ENCODE measurements at places on chromosomes 1 and 21. TPM values are rescaled to one million over a fixed set of nuclear protein-coding genes. Genes with fewer than 3 reads are reported as not detected.

DNA sequence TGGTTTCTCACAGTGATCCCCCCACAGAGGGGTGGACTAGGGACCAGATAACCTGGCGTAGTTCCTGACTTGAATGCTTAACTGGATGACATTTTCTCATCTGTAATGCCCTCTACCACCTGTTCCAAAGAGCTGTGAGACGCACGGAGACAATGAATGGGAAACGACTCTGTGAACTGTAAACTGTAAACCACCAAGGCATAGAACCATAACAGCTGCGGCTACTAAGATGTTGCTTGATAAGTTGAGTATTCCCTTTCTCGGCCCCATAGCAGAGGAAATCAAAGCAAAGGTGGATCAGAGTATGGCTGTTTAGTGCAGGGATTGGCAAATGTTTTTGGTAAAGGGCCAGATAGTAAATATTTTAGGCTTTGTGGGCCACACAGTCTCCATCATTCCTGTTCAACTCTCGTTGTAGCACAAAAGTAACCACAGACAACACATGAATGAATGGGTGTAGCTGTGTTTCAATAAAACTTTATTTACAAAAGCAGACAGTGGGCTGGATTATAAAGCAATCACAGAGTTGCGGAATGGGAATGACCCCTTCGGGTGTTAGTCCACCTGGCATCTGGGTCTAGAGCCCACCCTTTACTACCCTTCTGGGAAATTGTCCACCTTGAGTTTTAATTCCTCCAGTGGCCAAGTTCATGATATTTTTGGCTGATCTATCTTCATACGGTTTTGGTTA, 315.2 kb downstream of the RPS6KC1 start:
- no peak for DNase-seq

DNA sequence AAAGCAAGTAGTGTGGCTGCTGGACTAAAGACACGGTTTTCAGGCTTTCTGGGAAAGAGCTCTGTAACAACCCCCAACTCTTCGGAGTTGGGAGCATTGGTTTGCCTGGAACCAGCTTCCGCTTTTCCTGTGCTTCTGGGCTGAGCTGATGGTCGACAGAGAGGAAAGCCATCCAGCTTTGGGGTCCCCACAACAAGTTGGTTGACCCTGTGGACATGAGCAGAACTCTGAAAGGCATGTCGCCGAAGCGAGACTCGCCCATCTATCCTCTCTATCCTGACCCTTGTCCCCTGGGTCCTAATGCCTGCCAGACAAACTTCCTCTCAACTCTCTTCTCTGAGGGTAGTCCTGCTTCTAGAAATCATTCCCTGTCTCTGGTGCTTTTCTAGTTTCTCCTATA, 31.9 kb upstream of the FCGR2A start:
- DNase-seq = no peak

GRCh38 chr1:9842073-9842711, 18.4 kb upstream of the CLSTN1 start:
- DNase-seq = no peak

- DNase-seq = peak; percentile 7
Measured at GRCh38 chr1:173914366-173914871, 2.7 kb downstream of the SERPINC1 start.

- no peak for DNase-seq
Measured at GRCh38 chr1:12197483-12197880, 30.7 kb downstream of the TNFRSF1B start.

GRCh38 chr1:57845041-57845440, 421.2 kb upstream of the DAB1 start:
- no peak for DNase-seq

The PAPPA2 gene
- polyA plus RNA-seq = not detected

The CYP4B1 gene
- not detected for polyA plus RNA-seq

The SASS6 gene
- polyA plus RNA-seq = 0.98 TPM

The S100A7 gene
- not detected for polyA plus RNA-seq

- peak; percentile 82 for DNase-seq
Measured at GRCh38 chr1:94755675-94756074, 64.5 kb upstream of the SLC44A3 start.

GRCh38 chr1:5686925-5687706, 305.1 kb downstream of the NPHP4 start:
- DNase-seq = no peak

GRCh38 chr1:106907795-106908194, 148.7 kb upstream of the PRMT6 start:
- no peak for DNase-seq

The GJA5 gene
- polyA plus RNA-seq = not detected

The NTMT2 gene
- polyA plus RNA-seq = not detected

- DNase-seq = no peak
Measured at GRCh38 chr1:175449306-175449705, 256.7 kb upstream of the KIAA0040 start.
